Cardiac muscle cell (in vitro differentiated cells and primary cell): ENCODE measurements at places on chromosomes 1 and 21. TPM values are rescaled to one million over a fixed set of nuclear protein-coding genes. Genes with fewer than 3 reads are reported as not detected.

The FCRL6 gene
- total RNA-seq = not detected in 2 replicates

The FAM163A gene
- total RNA-seq = 0.18 and 0.42 TPM in 2 replicates

The TNFAIP8L2 gene
- total RNA-seq = 0.45 TPM in 1 of 2 replicates, not detected in the other

The F3 gene
- 1.6 and 3.1 TPM in 2 replicates for total RNA-seq

The DENND1B gene
- total RNA-seq = 9.9 and 11.0 TPM in 2 replicates

The SLC50A1 gene
- 18.4 and 20.9 TPM in 2 replicates for total RNA-seq

The PTPN7 gene
- not detected in 2 replicates for total RNA-seq

The OPRD1 gene
- 0.25 and 0.60 TPM in 2 replicates for total RNA-seq

DNA sequence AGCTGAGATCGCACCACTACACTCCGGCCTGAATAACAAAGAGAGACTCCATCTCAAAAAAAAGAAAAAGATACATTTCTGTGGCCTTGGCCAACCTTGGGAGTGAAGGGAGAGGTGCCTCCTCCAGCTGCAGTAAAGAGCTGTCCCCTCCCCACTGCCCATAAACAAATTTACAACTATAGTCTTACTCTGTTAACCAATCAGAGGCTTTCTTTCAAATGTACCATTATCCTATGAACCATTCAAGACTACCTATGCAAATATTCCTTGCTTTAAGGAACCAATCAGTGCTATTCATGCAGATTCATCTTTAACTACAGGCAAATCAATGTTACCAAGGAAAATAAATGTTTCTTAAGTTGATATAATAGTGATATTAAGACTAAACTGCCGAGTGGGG, 1.0 kb downstream of the CELA2B start:
- no peaks in the 10 kb centered on the region for H3K27me3 ChIP-seq
- no peaks in the 10 kb centered on the region for H3K4me1 ChIP-seq
- no peak overlapping the region for H3K27ac ChIP-seq
- no peak overlapping the region for H3K4me3 ChIP-seq
- H3K36me3 ChIP-seq = no peaks in the 10 kb centered on the region
- DNase-seq = no peak

GRCh38 chr1:157992833-157993146, 655 bp upstream of the KIRREL1 start:
- H3K4me1 ChIP-seq = peaks cover 11% of the 10 kb centered on the region
- no peaks in the 10 kb centered on the region for H3K27me3 ChIP-seq
- no peak overlapping the region for H3K27ac ChIP-seq
- peak overlapping the region; percentile 94 for H3K4me3 ChIP-seq

DNA sequence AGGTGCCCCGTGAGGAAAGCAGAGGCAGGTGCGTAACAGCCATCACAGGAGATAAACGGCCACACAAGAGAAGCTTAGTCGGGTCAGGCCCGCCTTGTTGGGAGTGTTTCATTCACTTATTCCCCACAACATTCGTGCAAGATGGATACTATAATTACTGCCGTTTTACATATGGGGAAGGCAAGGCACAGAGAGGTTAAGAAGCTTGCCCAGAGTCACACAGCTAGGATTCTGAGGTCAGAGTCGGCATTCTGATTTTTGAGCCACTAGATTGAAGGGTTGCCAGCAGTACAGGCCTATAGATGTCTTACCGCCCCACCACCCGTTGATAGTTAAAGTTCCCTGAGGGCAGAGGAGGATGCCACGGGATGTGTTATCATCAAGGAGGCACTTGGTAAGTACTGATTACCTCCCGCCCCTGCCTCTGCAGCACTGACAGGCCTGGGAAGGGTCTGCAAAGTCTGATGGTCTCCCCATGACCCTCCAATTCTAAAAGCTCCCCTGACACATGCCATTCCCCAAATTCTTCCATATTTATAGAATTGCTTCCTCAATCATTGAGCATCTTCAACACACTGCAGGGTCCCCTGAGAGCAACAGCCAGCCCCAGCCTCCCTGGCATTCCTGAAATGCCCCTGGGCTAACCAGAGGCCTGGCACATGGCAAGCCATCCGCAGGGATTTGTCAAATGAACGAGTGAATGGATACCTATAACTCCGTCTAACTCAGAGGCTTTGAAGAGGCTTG, 74.7 kb upstream of the CLDN14 start:
- no peak for DNase-seq
- H3K27me3 ChIP-seq = no peaks in the 10 kb centered on the region
- H3K4me3 ChIP-seq = no peak overlapping the region
- no peaks in the 10 kb centered on the region for H3K36me3 ChIP-seq
- H3K27ac ChIP-seq = no peak overlapping the region

DNA sequence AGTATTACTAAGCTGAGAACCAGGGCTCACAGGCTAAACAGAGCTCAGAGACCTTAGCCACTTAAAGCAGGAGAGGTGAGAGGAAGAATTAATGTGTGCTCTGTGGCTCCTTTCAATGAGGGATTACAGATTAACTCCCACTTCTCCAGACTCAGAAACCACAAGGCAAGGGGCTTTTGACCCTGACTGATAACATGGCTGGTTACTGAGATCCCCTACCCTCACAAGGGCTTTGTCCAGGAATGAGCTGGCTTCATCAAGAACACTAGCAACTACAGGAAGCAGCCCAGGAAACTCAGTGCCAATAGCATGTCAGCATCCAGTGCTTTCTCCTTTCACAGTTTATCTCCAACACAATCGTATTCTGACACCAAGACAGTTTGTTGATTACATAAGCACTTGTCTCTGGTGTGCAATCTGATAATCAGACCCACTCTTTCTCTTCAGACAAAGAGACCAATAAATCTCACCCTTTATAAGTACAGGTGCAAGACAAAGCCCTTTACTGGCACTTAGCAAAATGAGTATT, 38.8 kb downstream of the ERI3 start:
- no peaks in the 10 kb centered on the region for H3K27me3 ChIP-seq
- peak overlapping the region; percentile 64 for H3K27ac ChIP-seq
- no peak for DNase-seq
- no peak overlapping the region for H3K4me3 ChIP-seq
- peaks cover 16% of the 10 kb centered on the region for H3K4me1 ChIP-seq

- no peak overlapping the region for H3K27ac ChIP-seq
- no peaks in the 10 kb centered on the region for H3K36me3 ChIP-seq
- DNase-seq = no peak
Observed at GRCh38 chr21:35868869-35869223, 191.5 kb downstream of the SETD4 start.

GRCh38 chr21:45163413-45164123, 89.2 kb downstream of the ADARB1 start:
- DNase-seq = no peak
- H3K27me3 ChIP-seq = no peaks in the 10 kb centered on the region
- no peak overlapping the region for H3K4me3 ChIP-seq
- peaks cover 15% of the 10 kb centered on the region for H3K4me1 ChIP-seq
- no peaks in the 10 kb centered on the region for H3K36me3 ChIP-seq

- H3K36me3 ChIP-seq = no peaks in the 10 kb centered on the region
- no peak overlapping the region for H3K4me3 ChIP-seq
- H3K4me1 ChIP-seq = no peaks in the 10 kb centered on the region
- no peak for DNase-seq
- no peak overlapping the region for H3K27ac ChIP-seq
Observed at GRCh38 chr1:38336961-38337360, 290.4 kb upstream of the POU3F1 start.

GRCh38 chr1:2072109-2072806, 22.0 kb downstream of the PRKCZ start:
- no peak overlapping the region for H3K4me3 ChIP-seq
- H3K27ac ChIP-seq = no peak overlapping the region
- H3K4me1 ChIP-seq = no peaks in the 10 kb centered on the region
- no peak for DNase-seq
- no peaks in the 10 kb centered on the region for H3K27me3 ChIP-seq
- peaks cover 3% of the 10 kb centered on the region for H3K36me3 ChIP-seq

DNA sequence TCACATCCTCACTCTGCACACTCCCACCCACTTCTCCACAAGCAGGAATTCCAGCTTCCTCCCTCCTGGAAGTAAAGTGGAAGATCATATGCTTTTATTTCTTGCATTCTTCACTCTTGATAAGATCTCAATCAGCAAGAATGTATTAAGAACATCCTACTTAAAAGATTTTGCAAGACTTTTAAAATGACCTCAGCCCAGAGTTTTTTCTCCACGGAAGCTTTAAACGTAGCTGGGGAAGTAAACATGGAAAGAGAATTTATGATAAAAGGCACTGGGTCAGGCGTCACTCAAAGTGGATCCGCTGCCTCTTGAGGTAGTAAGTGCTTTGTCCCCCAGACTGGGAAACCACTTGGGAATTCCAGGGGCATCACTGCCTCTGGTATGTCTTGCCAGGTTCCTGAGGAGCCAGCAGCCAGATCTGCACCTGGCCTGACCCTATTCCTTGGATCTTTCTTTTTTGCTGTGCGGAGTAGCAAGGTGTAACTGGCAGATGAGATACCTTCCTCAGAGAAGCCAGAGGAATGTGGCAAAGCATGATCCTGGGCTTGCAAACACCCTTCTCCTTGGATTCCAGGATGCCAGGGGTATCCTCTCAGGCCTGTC, 33.9 kb downstream of the CDK18 start:
- DNase-seq = no peak
- H3K36me3 ChIP-seq = no peaks in the 10 kb centered on the region
- H3K4me1 ChIP-seq = no peaks in the 10 kb centered on the region
- no peaks in the 10 kb centered on the region for H3K27me3 ChIP-seq
- no peak overlapping the region for H3K4me3 ChIP-seq

DNA sequence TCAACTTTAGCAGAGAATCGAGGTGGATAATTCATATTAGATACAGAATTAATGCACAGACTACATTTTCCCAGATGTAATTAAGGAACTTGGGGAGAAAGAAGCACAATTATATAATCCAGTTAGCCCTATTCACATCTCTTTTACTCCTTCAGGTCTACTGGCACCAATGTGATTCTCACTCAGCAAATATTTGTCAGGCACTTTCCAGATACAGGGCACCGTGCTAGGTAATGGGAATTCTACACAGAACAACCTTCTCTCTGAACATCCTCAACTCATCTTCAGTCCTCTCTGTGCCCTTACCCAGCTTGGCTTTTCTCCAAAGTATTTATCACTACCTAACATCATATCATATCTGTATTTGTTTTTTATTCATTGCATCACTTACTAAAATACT, 15.6 kb upstream of the PROX1 start:
- no peak overlapping the region for H3K27ac ChIP-seq
- peaks cover 4% of the 10 kb centered on the region for H3K4me1 ChIP-seq
- no peak overlapping the region for H3K4me3 ChIP-seq
- no peaks in the 10 kb centered on the region for H3K36me3 ChIP-seq
- no peak for DNase-seq

GRCh38 chr1:6802893-6803292, 17.6 kb downstream of the CAMTA1 start:
- H3K4me3 ChIP-seq = no peak overlapping the region
- H3K4me1 ChIP-seq = peaks cover 61% of the 10 kb centered on the region
- peak overlapping the region; percentile 93 for H3K27ac ChIP-seq
- H3K27me3 ChIP-seq = no peaks in the 10 kb centered on the region
- DNase-seq = no peak
- no peaks in the 10 kb centered on the region for H3K36me3 ChIP-seq

GRCh38 chr1:171038284-171038683, 52.4 kb upstream of the FMO3 start:
- no peak overlapping the region for H3K4me3 ChIP-seq
- DNase-seq = no peak
- H3K36me3 ChIP-seq = no peaks in the 10 kb centered on the region
- no peak overlapping the region for H3K27ac ChIP-seq
- no peaks in the 10 kb centered on the region for H3K27me3 ChIP-seq

- no peaks in the 10 kb centered on the region for H3K36me3 ChIP-seq
- no peaks in the 10 kb centered on the region for H3K27me3 ChIP-seq
- no peak overlapping the region for H3K27ac ChIP-seq
- no peaks in the 10 kb centered on the region for H3K4me1 ChIP-seq
Observed at GRCh38 chr1:65758128-65758527, 34.6 kb upstream of the PDE4B start.

DNA sequence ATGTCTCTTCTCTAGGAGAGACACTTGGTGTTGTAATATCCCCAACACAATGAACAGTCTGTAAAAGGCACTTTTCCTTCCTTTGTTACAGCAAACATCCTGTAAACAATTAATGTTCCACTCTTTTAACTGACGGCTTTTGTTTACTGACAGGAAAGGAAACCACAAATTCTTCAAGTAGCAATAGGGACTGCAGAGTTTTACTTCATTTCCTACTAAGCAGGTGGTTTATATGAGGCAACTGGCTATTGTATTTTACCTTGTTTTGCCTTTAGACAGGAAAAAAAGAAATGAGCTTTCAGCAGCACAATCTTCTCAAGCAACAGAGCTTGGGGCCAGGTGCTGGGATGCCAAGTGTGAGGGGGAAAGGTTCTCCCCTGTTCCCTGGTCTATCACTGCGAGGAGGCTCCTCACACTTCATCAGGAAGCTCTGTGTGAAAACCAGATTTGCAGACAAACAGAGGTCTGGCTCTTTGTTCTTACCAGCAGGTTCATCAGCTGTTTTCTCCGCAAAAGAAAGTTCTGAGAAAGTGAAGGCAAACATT, 51.2 kb downstream of the SIPA1L2 start:
- H3K4me3 ChIP-seq = no peak overlapping the region
- H3K27me3 ChIP-seq = no peaks in the 10 kb centered on the region
- peak; percentile 27 for DNase-seq
- peaks cover 10% of the 10 kb centered on the region for H3K4me1 ChIP-seq
- H3K36me3 ChIP-seq = no peaks in the 10 kb centered on the region

GRCh38 chr1:63330331-63330916, 8.1 kb downstream of the FOXD3 start:
- H3K4me1 ChIP-seq = no peaks in the 10 kb centered on the region
- DNase-seq = no peak
- H3K4me3 ChIP-seq = no peak overlapping the region
- H3K36me3 ChIP-seq = no peaks in the 10 kb centered on the region
- H3K27ac ChIP-seq = no peak overlapping the region
- H3K27me3 ChIP-seq = peaks cover 99% of the 10 kb centered on the region

DNA sequence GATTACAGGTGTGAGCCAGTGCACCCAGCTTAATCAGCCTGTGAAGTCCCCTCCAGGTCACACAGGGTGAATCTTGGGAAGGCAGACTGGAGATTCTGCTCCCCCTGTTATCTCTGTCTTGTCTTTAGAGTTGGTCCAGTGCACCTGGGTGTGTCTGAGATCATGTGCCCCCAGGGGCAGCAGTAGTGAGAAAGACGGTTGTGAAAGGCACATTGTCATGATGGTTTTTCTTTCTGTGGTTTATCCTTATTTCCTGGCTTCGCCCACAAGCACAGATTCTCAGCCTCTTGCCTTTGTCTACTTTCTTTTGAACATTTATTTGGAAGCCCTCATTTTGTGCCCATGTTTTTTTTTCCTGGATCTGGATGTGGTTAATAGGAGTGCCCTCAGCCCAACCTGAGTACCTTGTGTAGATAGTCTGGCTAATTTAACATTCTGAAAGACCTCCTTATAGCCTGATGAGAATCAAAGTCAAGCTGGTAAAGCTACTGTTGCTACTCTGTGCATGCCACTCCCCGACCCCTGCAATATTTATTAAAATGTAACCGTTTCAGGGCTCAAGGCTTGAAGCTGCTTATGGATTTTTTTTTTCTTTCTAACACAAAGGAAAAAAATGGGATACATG, 23.7 kb downstream of the UCK2 start:
- no peaks in the 10 kb centered on the region for H3K36me3 ChIP-seq
- peaks cover 8% of the 10 kb centered on the region for H3K27me3 ChIP-seq
- H3K27ac ChIP-seq = no peak overlapping the region
- no peak overlapping the region for H3K4me3 ChIP-seq
- DNase-seq = no peak

DNA sequence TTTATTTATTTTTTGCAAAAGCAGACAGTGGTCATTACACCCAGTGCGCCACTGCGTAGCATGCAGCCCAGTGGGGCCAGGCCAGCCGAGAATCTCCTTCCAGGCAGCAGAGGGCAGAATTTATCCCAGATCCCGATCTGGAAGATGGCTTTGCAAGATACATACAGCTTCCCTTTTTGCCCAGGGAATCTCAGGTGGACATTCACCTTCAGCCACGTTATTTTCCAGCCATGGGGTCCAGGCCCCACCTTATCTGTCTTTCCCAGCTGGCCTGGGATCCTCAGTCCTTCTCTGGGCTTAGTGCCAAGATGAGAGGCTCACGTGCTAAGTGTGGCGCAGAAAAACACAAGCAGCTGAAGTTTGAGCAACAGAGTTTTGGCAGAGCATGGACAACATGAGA, 123.6 kb downstream of the AJAP1 start:
- H3K4me1 ChIP-seq = no peaks in the 10 kb centered on the region
- no peaks in the 10 kb centered on the region for H3K36me3 ChIP-seq
